ENCODE measurements at places on chromosomes 3 and 15.

DNA sequence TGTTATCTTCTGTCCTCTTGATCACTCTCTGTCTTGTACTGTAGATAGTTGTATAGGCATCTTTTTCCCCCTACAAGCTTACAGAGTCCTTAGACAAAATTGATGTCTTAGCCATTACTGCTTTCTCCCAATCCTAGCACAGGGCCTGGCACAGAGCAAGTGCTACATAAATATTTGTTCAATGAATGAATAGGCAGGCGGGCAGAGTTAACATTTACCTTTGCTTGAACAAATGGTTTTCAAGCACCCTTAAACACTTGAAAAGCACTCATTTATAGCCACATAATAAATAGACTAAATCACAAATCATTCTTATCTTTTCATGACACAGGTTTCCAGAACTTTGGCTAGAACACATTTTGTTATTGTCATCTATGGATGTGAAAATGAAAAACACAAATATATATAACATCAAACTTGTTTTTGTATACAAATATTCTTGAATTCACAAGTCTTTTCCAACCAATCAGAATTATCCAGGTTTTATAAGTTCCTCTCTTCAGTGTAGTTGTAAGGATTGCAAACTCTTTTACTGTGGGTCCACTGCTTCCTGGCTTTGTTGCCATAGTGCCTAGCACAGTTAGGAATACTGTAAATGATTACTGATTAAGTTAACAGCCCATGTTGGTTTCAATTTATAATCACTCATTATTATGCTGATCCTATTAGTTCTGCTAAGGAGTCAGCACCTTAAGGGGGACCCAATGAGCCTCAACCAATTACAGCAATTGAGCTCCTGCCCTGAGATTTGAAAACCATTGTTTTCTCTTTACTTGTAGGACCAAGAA is 61.9 kb downstream of the ISL2 start:
- DNase-seq, result no peak

- DNase-seq, result no peak
Measured at GRCh38 chr15:73955861-73956742, 29.8 kb downstream of the LOXL1 start.

DNA sequence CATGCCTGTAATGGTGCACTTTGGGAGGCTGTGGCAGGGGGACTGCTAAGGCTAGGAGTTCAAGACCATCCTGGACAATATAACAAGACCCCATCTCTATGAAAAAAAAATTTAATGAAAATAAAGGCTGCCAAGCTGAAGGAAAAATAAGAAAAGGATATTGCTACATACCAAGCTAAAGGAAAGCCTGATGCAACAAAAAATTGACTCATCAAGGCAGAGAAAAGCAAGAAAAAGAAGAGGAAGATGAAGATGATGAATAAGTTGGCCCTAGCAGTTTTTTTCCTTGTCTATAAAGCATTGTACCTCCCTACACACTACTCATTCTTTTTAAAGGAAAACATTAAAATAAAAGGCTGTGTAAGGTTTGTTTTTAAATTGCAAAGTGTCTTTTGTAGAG is 441.9 kb upstream of the MDFIC2 start:
- DNase-seq, result no peak

- DNase-seq, result no peak
Measured at GRCh38 chr15:90003736-90004135, 2.6 kb downstream of the ZNF710 start.

DNA sequence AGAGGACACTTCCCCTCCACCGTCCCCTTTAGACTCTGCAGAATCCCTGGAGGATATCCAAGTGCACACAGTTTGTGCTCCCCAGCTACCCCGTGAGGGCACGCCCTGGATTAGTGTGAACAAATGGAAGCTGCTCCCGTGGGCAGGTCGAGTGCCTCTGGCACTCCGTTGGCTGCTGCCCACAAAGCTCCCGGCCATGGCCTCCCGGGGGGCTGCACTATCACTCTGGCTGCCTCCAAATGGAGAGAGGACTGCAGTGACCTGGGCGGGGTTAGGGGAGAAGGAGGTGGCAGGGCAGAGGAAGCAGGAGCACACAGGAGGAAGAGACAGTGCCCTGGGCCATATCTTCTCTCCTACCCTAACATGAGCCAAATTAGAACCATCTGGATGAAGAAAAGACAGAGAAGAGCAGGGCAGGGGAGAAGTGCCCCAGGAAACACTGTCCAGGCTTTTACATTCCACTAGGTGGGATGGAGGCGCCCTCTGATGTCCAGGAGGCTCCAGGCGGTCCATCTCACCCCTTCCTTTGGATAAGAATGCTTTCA is 29.4 kb upstream of the ACAD9 start:
- DNase-seq, result no peak

GRCh38 chr3:8663177-8664061 is 18.8 kb upstream of the SSUH2 start:
- DNase-seq, result peak; percentile 13

GRCh38 chr15:94576889-94577533 is 345.6 kb downstream of the MCTP2 start:
- peak; percentile 25 for DNase-seq

DNA sequence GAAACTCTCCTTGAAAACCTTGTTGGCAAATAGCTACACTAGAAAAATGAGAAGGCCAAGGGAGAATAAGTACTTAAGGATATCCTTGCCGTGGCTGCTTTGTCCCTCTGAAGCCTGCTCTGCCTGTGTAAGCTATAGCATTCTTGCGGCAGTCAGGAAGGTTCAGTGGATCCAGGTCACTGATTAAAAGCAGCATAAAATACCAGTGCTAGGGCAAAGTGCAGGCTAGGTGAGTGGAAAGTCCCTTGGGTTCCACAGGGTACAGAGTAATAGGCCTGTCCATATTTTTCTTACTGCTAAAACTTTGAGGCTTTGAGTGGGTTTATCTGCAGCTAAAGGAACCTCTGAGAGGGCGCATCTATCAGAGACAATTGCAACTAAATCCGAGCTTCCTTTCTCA is 10.3 kb downstream of the CXCR6 start:
- DNase-seq, result no peak

DNA sequence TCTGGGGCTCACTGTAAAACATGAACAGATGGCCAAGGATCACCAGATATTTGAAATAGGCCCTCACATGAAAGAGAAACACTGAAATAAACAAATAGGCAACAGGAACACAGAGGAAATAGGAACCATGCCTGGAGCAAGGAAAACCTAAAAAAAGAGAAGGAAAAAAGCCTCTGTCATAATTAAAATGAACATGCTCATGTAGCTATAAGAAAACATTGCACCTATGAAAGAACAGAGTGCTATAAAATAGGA is 102.4 kb downstream of the RAB11A start:
- no peak for DNase-seq

GRCh38 chr15:61500951-61501620 is 272.0 kb upstream of the RORA start:
- DNase-seq, result no peak

DNA sequence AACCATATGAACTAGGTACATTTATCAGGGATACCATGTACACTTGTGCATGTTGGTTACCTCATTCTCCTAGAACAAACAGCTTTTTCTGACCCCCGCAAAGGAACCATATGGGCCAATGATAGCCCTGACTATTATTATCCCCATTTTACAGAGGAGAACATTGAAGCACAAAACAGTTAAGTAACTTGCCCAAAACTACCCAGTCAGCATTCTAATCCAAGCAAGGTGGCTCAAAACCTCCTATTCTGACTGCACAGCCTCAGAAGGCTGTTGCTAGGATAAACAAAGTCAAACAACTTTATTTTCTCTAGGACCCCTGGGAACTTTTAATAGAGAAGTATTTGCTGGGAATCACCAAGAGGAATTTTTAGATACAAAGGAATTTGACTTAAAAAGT is 36.7 kb downstream of the CFAP44 start:
- no peak for DNase-seq

GRCh38 chr3:5488771-5489170 is 301.3 kb downstream of the EDEM1 start:
- no peak for DNase-seq

All from activated naive CD4-positive, alpha-beta T cell treated with Interleukin-2 at 50 U/mL for 16 hours (primary cell).